Activated CD4-positive, CD25-positive, alpha-beta regulatory T cell treated with anti-CD3 and anti-CD28 coated beads, Interleukin-2, amount 50 U/mL, for 16 hours (primary cell): ENCODE measurements at places on chromosomes 12 and 14.

DNA sequence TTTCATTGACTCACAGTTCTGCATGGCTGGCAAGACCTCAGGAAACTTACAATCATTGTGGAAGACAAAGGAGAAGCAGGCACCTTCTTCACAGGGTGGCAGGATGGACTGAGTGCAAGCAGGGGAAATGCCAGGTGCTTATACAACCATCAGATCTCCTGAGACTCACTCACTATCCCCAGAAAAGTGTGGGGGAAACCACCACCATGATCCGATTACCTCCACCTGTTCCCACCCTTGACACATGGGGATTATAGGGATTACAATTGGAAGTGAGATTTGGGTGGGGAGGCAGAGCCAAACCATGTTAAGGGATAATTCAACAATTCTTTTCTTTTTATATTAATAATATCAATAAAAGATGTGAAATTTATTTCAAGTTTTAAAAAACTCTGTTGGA, 34.1 kb downstream of the CNTN1 start:
- no peak for DNase-seq

DNA sequence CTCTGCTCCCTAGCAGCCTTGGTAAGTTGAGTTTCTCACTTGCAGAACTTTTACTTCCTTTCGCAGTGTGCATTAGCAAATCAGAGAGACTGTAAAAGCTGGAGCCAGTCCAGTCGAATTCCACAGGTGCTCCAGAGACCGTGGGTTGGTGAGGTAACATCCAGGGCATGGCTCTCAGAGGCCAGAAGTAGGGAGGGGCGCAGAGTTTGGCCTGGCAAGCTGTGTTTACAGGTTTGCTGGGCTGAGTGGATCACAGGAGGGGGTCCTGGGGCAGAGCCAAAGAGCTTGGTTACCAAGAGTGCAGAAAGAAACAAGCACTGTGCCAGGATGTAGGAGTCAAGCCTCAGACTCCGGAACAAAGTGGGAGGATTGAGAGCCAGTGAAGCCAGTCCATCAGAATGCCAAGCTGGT, 10.2 kb upstream of the BHLHE41 start:
- no peak for DNase-seq

GRCh38 chr14:24237463-24237955, 4.8 kb downstream of the GMPR2 start:
- no peak for DNase-seq

DNA sequence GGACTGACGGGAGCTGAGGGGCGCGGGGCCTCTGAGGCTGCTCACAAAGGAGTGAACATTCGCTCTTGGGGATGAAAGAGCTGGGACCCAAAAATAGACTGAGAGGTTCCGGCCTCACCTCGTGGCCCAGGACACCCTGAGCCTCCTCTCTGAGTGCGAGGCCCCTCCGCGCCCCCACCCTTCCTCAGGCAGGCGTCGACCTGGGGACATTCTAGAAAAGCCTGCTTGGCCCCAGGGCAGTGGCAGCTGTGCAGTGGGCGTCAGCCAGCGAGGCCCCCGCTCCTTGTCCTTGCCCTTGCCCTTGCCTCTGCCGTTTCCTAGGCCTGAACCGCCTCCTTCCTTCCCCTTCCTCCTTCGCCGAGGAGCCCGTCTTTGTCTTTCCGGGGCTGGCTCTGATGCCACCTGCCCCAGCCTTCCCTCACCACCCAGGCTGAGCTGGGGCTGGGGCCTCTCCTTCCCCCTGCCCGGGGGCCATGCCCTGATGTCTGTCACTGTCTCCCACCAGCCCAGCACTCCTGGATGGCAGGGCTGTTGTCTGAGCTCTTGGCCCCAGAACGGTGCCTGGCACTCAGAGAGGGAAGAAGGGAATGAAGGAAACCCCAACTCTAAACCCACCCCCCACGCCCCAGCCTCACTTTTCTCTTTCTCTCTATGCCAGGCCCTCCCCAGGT, 208.2 kb upstream of the RTL1 start:
- DNase-seq, result no peak

DNA sequence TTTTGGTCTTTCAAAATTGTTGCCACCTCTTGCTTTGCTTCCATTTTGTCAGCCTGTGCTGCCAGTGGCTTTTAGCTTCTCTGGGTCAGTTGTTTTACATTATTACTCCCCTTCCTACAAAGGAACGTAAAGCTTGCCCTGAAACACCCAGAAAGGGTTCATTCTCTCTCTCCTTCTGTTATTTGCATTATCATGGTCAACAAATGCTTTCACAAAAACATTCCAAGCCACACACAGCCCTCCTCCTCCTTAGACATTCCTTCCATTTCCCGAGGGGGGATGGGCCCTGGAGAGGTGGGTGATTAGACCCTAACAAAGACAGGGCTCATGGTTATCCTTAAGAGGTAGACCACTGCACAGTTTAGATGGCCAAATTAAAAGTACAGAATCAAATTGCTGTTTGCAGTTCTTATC, 60.4 kb upstream of the SINHCAF start:
- no peak for DNase-seq

DNA sequence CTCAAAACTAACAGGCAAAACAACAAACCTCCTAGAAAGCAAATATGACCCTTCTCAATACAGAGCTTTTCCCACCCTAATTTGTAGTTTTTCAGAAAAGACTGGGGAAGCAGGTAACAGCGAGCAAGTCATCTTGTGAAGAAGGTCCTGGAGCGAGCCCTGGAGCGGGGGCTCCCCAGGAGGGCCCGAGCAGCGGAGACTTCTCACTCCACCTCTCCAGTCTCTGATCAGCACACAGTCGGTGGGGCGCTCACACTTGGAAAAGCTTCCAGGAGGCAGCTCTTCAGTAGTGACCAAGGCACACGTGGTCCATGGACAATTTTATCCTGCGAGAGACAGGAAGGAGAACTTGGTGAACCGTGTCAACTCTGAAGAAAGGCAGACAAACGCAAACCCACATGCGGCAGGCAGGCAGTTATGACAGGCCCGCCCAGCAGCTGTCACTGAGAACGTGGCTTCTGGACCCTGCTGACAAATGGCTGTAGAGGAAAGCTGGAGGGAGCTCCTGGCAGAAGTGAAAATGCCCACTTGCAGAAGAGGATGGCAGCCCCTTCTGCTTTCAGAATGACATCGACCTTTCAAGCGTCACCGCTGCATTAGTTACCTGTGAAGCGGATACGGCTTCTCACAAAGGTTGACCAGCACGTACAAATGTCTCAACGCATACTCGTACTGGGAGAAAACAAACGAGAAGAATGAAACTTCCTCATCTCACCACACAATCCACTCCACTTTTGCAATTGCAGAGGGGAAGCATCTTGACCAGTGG, 44.2 kb downstream of the LGMN start:
- no peak for DNase-seq
